ENCODE measurements at places on chromosomes 16 and 17. TPM values are rescaled to one million over a fixed set of nuclear protein-coding genes. Genes with fewer than 3 reads are reported as not detected.

KRT222 gene
- total RNA-seq = not detected

MYOCD gene
- not detected for total RNA-seq

PPY gene
- total RNA-seq = not detected

ST6GALNAC1 gene
- total RNA-seq = not detected

ACSM5 gene
- not detected for total RNA-seq

UNC13D gene
- total RNA-seq = 52.5 TPM

GRCh38 chr16:86389566-86390328, 120.6 kb upstream of the FOXF1 start:
- no peak for DNase-seq

GRCh38 chr17:57342963-57343589, 86.8 kb downstream of the MSI2 start:
- DNase-seq = no peak

DNA sequence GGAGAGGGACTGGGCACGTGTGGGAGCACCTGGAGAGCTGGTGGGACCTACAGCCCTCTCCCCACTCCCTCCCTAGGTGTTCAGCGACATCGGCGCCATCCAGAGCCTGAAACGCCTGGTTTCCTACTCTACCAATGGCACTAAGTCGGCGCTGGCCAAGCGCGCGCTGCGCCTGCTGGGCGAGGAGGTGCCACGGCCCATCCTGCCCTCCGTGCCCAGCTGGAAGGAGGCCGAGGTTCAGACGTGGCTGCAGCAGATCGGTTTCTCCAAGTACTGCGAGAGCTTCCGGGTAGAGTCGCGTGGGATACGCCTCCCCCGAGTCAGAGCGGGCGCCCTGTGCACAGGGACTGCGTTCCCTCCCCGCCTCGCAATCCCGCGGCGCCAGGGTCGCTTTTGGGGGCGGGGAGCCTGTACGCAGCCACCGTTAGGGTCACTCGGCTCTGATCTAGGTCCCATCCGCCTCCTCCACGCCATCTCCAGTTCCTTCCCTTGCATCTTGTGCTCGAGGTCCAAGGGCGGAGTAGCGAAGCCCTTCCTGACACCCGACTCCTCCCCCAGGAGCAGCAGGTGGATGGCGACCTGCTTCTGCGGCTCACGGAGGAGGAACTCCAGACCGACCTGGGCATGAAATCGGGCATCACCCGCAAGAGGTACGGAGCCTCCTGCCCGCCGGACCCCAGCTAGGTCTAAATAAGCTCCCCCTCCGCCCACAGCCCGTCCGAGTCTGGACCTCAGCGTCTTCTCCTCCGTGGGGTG, 13.0 kb downstream of the SARM1 start:
- no peak for DNase-seq

- DNase-seq = no peak
These were observed 245.1 kb downstream of the UTP18 start for GRCh38 chr17:51505450-51505849.

GRCh38 chr16:73016488-73016830, 31.5 kb downstream of the ZFHX3 start:
- no peak for DNase-seq

GRCh38 chr16:10181196-10182162, 749 bp downstream of the GRIN2A start:
- DNase-seq = peak; percentile 65

DNA sequence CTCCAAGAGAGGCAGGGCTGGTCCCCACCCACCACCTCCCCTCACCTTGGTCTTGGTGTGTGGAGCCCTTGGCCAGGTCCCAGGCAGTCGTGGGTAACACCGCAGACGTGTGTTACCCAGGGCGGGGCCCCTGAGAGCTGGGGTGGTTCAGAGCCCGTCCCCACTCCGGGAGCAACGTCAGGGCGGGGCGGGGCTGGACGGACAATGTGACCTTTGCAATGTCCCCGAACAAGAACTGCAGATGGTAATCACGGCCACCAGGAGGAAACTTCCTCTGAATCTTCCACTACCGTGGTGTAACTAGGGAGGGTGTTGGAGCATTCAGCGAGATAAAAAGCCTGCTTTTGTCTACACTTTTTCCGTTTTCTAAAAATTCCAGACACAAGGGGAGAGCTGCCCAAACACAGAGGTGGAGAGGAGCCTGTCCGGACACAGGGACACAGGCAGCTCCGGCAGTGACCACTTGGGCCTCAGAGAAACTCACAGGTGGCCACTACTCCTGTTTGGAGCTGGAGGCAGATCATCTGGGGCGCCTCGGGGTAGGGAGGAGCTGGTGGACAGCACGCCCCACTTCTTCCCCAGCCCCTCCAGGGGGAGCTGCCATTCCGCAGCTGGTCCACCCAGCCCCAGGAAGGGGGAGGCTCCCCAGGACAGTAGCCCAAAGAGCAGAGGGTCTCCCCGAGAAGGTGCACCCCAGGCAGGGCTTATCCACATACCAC, 14.2 kb upstream of the SLC38A10 start:
- peak; percentile 68 for DNase-seq

DNA sequence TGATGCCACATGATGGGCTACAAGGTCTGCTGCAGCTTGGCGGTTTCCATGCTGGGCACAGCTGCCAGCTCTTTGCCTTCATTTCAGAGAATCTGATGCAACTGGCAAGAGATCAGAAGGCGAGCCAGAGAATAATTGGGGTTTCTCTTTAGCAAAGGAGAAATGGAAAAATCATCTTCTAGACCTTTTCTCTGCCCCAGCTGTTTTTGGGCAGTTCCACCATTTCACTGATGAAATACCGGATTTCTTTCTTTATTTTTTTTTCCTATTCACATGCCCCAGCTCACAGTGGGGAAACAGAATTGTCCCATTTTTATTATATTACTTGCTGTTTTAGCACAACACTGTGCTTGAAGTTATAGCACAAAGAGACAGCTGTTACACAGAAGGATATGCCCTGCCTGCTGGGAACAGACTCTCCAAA, 439.3 kb upstream of the GOT2 start:
- no peak for DNase-seq

- peak; percentile 46 for DNase-seq
These were observed 10.0 kb upstream of the SKAP1 start for GRCh38 chr17:48439875-48440505.

GRCh38 chr17:46124695-46125592, 68.3 kb downstream of the KANSL1 start:
- DNase-seq = no peak

DNA sequence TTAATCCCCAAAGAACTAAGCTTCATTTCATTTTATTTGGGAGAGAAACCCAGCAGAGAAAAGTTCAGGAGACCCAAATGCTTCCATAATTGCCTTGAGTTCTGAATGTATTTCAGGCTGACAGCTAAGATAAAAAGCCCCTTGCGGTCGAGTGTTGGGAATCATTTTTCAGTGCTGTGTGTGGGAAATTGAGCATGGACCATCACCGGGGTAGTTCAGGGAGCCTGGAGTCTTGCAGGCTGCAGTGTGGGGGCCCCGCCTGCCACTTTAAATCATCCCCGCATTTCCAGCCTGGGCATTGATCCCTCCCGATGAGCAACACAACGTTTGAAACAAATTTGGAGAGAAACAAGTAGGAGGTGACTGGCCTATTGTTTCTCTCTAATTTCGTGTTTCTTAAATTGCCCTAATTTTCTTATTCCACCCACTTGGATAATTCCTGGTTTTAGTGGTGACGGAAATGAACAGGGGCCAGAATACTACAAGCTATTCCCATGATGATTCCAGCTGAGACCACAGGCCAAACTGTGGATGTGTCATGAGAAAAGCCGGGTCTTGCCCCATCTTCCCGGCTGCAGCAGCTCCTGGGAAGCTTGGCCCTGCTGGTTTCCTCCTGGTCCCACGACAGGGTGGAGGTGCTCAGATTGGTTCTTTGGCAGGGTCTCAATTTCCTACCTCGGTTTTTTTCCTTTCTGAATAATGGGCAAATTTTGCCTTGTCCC, 75.1 kb downstream of the FOXL1 start:
- DNase-seq = no peak

DNA sequence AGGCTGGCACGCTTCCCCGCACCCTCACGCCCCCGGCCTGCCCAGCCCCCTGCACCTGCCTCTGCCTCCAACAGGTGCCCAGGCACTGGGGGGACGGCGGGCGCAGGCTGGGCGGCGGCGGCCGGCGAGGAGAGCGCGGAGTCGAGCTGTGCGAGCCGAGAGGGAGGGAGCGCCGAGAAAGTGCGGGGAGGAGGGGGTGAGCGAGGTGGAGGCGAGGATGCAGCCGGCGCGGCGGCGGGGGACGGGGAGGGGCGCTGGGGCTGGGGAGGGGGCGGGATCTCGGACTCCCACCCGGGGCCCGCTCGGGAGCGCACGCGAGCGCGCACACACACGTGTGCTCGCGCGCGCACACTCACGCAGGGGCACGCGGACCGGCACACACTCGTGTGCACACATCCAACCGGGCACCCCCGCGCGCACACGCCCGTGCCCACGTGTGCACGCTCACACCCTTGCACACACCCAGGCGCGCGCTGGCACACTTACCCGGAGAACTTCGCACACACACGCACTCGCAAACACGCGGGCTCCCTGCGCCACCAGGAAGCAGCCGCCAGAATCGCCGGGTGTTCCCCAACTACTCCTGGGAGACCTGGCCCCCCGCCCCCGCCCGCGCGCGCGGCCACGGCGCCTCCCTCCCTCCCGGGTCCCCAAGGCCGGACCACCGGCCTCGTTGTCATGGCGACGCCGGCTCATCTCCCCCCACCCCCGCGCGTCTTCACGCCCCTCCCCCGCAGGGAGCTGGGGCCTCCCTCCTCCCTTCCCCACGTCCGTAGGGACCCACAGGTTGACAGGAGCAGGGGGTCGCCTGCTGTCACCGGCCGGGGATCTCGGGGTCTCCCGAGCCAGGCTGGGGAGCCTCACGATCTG, at the start of gene DOC2A:
Gene DOC2A, minus strand, starts transcription at position 184 of the 870 bp plus-strand sequence. CDS start 805 bp downstream, outside the sequence.
- no peak for DNase-seq

DNA sequence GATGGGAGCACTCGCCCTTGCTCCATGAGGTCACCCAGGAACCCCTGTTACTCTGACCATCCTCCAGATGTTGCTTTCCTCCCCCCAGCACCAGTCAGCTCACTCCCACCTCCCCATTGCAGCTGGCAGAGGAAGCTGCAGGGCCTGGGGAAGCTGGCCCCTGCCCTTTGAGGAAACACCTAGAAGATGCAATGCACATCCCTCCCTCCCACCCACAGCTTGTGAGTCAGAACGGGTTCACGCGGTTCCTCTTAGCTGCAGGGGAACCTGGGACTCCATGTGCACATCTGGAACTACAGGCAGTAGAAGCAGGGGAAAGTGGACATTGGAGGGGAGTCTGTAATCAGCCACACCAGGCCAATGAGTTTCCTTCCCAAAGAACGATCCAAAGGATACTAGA, 96.9 kb downstream of the KATNIP start:
- DNase-seq = no peak

DNA sequence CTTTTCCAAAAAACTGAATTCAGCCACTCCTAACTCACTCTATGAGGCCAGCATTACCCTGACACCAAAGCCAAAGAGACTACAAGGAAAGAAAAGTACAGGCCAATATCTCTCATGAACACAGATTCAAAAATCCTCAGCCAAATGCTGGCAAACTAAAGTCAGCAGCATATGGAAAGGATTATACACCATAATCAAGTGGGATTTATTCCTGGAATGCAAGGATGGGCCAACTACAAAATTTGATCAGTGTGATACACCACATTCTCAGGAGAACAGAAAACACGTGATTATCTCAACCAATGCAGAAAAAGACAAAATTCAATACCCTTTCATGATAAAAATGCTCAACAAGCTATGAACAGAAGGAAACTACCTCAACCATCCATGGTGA, 7.7 kb upstream of the AATK start:
- no peak for DNase-seq

DNA sequence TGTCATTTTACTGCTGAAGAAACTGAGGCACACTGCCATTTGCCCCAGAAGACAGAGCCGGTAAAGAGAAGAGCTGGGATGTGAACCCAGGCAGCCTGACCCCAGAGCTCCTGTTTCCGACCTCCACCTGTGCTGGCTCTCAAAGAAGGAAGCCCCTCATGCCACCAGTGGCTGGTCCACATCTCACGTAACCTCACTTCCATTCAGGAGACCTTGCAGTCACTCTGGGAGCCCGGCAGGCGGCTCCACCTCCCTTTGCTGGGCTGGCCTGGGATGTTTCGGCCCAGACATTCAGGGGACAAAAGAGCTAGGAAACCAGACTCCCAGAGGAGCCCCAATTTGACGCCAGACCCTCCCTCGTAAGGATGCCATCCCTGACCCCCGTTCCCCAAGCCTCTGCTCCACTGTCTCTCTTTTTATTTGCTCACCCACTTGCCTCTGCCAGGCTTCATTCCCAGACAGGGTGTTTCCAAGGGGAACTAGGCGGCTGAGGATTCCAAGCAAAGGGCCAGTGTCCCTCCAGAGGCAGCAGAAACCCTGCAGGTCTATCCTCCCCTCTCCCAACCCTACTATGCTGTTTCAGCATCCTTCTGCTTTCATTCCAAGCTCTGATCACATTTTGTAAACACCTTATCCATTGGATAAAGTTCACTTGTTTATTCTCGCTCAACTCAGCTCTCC, 2.8 kb downstream of the TAF1C start:
- DNase-seq = no peak

- DNase-seq = peak; percentile 86
These were observed 2.8 kb upstream of the MEAK7 start for GRCh38 chr16:84507011-84507982.
